ENCODE measurements at places on chromosomes 11 and 22.

GRCh38 chr11:7657306-7658025 is 15.8 kb downstream of the CYB5R2 start:
- no peaks in the 10 kb centered on the region for H3K27me3 ChIP-seq
- H3K4me3 ChIP-seq = no peak overlapping the region
- no peaks in the 10 kb centered on the region for H3K4me1 ChIP-seq
- no peak for DNase-seq
- H3K27ac ChIP-seq = no peak overlapping the region

- H3K4me1 ChIP-seq = no peaks in the 10 kb centered on the region
- H3K36me3 ChIP-seq = no peaks in the 10 kb centered on the region
- DNase-seq = no peak
- peaks cover 29% of the 10 kb centered on the region for H3K27me3 ChIP-seq
- H3K4me3 ChIP-seq = no peak overlapping the region
Measured at GRCh38 chr11:31863170-31863832, 52.2 kb upstream of the PAX6 start.

DNA sequence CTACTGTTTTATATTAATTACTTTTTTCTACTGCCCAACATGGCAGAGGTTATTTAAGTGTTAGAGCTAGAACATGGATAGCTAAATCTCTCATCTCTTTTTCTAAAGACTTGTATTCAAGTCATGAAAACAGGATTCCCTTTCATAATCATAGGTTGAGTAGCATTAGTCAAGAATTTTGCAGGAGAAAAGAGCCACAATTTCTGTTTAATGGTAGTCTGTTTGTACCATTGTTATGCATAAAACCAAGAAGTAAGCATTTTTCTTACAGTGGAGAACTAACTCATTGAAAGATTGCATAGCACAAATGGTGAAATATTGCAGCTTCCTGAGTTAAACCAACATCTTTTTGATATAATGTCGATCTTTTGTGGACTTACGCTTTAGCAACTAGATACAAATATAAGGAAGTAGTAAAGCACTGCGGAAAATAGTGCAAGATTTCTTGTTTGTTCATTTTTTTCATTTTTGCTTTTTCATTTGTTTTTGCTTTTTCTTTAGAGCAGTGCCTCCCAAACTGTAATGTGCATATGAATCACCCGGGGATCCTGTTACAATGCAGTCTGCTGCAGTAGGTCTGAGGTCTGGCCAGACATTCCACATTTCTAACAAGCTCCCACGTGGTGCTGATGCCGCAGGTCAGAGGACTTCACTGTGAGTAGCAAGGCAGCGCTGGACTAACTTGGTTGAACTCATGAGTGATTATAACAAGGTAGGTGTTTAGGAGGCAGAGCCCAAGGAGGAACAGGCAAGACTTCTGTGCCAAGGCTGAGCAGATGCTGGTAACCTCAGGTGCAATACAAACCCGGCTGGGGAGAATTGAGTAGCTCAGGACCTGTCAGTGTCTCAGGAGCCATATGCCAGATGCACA is 4.6 kb downstream of the ETS1 start:
- H3K27me3 ChIP-seq = no peaks in the 10 kb centered on the region
- no peak for DNase-seq

GRCh38 chr11:93783765-93784144 is 327 bp upstream of the MED17 start:
- H3K4me3 ChIP-seq = peak overlapping the region; percentile 99
- peaks cover 40% of the 10 kb centered on the region for H3K4me1 ChIP-seq
- H3K27me3 ChIP-seq = no peaks in the 10 kb centered on the region
- peak overlapping the region; percentile 90 for H3K27ac ChIP-seq

DNA sequence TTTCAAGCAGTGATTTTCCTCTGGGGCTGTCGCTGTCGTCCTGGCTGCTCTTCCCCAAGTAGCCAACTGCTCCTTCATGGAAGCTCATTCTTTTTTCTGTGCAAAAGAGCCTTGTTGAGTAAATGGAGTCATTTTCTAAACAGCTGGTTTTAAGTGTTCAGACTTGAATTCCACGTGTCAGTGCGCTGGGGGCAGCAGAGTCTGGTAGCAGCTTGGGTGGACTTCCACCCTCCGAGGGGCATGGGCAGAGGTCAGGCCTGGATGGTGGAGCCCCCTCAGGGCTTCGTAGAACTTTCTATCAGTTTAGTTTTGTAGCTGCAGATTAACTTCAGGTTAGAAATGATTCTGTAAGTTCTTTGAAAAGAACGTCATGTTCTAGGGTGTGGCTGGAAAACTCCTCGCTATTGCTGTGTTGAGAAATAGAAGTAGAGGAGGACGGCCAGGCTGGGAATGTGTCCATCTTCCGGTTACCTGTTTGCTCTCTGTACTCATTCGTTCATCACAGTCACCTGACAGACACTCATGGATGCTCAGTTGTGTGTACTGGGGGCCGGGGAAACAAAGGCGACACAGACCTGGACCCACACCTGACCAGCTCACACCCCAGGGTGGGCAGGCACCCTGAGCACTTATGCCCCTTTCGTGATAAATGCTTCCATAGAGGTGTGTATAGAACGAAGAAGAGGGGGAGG is 270.7 kb downstream of the TBC1D22A start:
- H3K4me3 ChIP-seq = no peak overlapping the region
- H3K4me1 ChIP-seq = no peaks in the 10 kb centered on the region
- peaks cover 59% of the 10 kb centered on the region for H3K36me3 ChIP-seq
- H3K27ac ChIP-seq = no peak overlapping the region
- no peak for DNase-seq

GRCh38 chr11:132131047-132131446 is 760.6 kb downstream of the NTM start:
- H3K4me3 ChIP-seq = no peak overlapping the region
- no peaks in the 10 kb centered on the region for H3K4me1 ChIP-seq
- no peak for DNase-seq
- no peaks in the 10 kb centered on the region for H3K36me3 ChIP-seq
- no peaks in the 10 kb centered on the region for H3K27me3 ChIP-seq
